Sigmoid colon (tissue), 7 donors: ENCODE measurements at places on chromosomes 1 and 21. TPM values are rescaled to one million over a fixed set of nuclear protein-coding genes. Genes with fewer than 3 reads are reported as not detected.

Gene PPIAL4G
- not detected for total RNA-seq

Gene LRRC39
- 0.95 TPM for total RNA-seq

Gene CDC20
- total RNA-seq = 3.4 TPM

Gene ZBTB8A
- 6.4 TPM for total RNA-seq

Gene AKR7A3
- 0.71 TPM for total RNA-seq

Gene CRABP2
- total RNA-seq = 3.3 TPM

GRCh38 chr1:239426821-239427475, 40.6 kb downstream of the CHRM3 start:
- DNase-seq = no peak

GRCh38 chr1:241086686-241087085, 270.3 kb downstream of the RGS7 start:
- DNase-seq = no peak

DNA sequence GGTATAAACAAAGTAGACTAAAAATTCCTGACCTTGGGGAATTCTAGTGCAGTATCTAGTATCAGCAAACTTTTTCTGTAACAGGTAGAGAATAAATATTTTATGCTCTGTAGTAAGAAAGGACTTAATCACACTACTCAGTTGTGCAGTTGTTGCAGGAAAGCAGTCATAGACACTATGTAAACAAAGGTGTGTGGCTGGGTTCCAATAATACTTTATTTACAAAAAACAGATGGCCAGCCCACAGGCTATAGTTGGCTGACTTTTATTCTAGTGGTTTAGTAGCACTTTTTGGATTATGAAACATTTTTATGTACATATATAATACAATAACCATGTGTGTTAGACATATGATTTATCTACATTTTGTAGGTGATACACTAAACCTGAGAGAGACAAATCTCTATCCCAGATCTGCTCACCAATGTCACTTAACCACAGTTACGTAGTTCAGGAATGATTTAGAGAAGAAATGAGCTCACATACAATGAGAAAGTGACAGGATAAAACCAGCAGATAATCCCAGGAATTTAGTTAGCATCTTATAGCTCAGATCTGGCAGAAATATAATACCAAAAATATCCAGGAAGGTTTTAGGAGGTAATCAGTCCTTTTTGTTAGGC, 56.1 kb downstream of the MIER1 start:
- DNase-seq = no peak

DNA sequence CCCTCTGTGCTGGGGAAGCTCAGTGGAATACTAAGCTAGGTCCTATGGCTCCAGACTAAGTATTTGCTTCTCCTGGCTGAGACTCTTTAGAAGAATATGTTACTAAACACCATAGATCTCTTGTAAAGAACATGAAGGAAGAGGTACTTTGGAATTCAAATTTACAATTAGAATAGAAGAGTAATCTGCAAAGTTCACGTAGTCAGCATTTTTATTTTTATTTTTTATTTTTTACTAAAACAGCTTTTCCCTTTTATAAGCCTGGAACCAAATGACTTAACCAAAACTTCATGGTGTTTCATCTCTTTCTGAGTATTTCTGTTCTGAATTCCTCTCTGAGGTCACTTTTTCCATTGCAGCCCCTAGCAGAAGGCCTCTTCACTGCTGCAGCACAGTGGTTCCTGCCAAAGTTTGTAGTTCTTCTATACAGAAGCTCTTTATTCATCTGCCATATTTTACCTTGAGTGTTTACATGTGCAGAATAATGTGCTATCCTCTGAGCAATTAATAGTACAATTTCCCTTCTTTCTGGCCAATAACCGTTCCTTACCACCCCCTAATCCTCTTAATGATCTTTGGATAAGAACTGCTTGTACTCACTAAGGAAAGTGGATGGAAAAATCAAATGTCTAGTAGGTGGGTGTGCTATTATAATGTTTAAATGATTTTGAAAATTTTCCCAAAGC, 27.2 kb downstream of the TSEN15 start:
- DNase-seq = no peak

- no peak for DNase-seq
These were observed 38.4 kb downstream of the CDC42 start for GRCh38 chr1:22090867-22091266.

- DNase-seq = no peak
These were observed 33.4 kb upstream of the GPR153 start for GRCh38 chr1:6294080-6294889.

DNA sequence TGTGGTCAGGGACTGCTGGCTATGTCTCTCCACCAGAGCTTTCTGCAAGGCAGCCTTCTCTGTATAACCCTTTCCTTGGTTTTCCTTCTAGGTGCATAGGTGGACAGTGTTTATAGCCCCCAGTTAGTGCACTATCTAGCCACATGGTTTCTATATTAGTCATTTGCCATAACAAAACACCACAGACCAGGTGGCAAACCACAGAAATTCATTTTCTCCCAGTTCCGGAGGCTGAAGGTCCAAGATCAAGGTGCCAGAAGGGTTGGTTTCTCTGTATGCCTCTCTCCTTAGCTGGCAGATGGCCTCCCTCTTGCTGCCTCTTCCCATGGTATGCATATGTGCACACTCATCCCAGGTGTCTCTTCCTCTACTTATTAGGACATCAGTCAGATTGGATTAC, 106.4 kb downstream of the KAZN start:
- no peak for DNase-seq

GRCh38 chr1:102863704-102864103, 244.6 kb downstream of the COL11A1 start:
- DNase-seq = no peak

GRCh38 chr1:209493559-209493958, 90.0 kb upstream of the CAMK1G start:
- no peak for DNase-seq
